ENCODE measurements at places on chromosomes 13 and 19.

- DNase-seq = no peak
These were observed 2.0 kb upstream of the PTOV1 start for GRCh38 chr19:49848938-49849337.

DNA sequence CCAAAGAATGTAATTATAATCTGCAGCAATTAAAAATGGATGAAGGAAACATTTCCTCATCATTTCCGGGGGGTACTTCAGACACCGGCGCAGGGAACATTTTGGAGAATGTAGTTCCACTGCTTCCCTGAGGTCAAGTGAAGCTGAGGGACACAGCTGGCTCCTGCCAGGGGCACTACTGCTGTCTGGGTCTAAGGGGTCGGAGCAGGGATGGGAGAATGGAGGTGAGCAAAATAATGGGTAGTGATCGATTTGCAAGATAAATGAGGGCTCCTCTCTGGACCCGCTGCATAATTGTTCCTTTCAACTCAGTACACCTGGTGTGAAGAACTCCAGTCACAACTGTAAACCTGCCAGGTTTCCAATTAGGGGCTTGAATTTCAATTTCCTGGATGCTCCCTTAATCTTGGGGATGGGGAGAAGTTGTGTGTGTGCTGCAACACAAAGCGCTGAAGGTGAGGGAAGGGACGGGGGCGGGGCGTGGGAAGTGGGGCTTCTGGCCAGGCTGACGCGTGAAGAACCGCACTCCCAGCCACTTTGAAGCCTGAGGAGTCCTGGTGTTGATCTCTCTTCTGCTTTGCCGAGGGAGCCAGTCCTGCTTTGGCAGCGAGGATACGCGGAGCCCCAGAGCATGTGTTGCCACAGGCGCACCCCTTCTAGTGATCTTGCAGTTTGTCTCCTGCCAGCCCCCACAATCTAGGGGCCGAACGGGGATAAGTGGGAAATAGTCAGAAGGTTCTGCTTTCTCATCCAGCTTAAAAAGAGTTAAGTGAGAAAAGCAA, 57.9 kb upstream of the PCDH8 start:
- DNase-seq = no peak

DNA sequence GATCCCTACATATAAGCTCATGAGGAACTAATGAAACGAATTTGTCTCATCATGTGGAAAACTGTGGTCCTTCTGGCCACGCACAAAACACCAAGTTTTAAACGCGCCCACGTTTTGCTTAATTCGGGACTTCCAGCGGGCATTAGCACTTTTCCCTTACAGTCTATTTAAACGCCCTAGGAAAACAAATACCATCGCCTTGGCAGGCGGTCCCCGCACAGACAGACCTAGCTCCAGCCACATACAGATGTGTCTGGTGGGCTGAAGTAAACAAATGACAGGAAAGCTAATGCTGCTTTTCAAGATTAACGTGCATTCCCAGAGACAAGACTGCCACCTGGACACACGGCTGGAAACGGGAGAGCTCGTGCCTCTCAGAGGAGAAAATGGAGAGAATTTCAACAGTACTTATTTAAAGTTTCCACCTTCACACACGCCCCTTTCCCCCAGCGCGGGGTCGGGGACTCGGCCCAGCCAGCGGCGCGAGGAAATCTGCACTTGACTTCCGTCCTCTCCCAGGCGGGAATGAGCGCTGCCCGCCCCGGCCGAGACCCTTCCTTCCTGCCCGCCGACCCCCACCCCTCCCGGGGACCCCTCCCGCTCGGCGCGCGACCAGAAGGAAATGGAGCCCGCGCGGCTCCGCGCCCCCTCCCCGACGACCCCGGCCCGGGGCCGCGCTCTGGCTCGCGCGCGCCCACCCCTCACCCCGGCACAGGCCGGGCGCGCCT, 931 bp downstream of the USP12 start:
- DNase-seq = peak; percentile 15

GRCh38 chr13:28067491-28067890, 32.9 kb downstream of the FLT3 start:
- no peak for DNase-seq

DNA sequence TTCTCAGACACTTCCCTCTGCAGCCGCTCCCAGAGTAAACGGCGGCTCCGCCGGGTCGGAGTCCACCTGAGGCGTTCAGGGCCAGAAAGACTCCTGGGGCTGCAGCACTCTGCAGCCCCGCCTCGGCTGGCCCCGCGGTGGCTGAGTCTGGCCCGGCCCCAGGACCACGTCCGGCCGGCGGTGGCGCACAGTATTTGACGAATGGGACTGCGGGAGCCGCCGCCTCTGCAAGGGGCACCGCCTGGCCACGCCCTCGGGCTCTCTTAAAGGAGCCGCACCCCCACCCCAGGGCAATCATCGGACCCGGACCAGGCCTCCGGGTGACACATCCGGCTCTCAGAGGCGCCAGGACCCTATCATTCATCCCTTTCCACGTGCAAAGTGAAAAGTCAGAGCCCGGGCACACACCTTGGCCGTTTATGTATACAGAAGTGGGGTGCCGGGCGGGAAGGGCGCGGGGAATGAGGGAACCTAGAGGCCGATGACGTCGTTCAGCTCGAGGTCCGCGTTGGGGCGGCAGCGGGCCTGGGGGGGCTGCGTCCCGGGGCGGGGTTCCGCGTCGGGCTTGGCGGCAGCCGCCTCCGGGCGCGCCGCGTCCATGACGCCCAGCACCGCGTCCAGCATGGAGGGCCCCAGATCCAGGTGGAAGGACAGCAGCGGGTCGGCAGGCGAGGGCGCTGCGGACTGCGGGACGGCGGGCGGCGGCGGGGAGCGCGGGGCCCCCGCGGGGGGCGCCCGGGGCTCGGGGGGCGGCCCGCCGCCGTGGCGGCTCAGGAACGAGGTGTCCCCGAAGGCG, 1.2 kb upstream of the LENG9 start:
- no peak for DNase-seq

- DNase-seq = no peak
These were observed 22.2 kb downstream of the ZNF175 start for GRCh38 chr19:51593138-51593890.

GRCh38 chr13:70253411-70253810, 145.2 kb upstream of the KLHL1 start:
- no peak for DNase-seq

DNA sequence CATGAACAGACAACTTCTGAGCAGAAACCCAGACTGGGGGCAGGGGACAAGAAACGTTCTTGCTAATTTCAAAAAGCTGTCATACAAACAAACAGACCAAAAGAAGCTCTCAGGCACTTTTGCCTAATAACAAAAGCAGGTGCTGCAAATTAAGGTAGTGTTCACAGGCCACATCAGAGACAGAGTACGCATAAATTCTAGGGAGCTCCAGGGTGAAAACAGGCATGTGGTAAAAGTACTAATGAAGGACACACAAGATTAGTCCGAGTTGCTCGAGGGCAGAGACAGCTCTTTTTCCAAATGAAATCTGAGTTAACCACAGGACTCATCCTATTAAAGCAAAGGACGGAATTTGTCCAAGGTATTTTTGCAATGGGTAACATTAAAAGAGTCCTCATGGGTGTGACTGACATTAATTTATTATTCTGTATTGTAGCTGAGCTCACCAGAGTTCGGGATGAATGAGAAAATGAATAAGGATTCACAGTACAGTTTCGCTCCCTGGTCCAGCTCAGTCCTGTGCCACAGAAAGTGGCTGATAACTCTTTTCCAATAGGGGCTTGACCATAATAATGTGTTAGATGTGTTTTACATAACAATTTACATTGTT, 197.3 kb downstream of the LHFPL6 start:
- no peak for DNase-seq

DNA sequence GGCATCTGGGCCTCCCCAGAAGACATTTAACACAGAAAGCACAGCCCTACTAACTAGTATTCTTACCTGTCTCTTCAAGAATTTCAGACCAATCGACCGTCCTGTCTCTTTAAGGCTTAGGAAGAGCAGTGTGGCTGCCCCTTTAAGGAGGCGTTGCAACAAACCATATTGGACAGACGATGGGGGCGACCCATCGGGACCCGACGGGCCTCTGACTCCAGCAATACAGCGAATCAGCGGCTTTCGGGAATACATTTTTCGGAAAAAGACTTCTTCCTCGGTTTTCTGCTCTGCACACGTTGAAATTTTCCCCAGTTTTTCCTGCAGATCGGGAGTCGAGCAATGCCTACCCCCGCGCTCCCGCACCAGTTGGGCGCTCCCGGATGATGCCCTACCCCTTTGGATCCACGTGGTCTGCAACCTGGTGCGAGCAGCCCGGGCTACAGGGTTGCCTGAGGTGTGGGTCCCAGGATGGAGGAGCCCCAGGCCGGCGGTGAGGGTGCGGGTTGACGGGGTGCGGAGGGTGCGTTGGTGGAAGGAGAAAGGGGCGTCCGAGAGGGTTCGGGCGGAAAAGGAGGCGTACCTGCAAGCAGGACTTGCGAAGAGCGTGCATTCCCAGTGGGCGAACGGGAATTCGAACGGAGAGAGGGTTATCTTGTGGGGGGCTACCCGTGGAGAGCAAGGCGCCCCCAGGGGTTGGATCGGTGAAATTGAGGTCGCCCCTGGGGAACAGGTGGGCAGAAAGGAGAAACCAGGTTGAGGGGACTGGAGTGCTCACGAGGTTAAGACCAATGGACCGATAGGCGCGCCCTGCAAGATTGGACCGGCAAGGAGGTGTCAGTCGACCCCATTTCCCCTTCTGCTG, at the start of gene POLR1G:
POLR1G (plus strand) TSS at position 419 of the 865 bp plus-strand sequence; CDS start at position 472, 53 bp downstream.
- DNase-seq = peak; percentile 40

DNA sequence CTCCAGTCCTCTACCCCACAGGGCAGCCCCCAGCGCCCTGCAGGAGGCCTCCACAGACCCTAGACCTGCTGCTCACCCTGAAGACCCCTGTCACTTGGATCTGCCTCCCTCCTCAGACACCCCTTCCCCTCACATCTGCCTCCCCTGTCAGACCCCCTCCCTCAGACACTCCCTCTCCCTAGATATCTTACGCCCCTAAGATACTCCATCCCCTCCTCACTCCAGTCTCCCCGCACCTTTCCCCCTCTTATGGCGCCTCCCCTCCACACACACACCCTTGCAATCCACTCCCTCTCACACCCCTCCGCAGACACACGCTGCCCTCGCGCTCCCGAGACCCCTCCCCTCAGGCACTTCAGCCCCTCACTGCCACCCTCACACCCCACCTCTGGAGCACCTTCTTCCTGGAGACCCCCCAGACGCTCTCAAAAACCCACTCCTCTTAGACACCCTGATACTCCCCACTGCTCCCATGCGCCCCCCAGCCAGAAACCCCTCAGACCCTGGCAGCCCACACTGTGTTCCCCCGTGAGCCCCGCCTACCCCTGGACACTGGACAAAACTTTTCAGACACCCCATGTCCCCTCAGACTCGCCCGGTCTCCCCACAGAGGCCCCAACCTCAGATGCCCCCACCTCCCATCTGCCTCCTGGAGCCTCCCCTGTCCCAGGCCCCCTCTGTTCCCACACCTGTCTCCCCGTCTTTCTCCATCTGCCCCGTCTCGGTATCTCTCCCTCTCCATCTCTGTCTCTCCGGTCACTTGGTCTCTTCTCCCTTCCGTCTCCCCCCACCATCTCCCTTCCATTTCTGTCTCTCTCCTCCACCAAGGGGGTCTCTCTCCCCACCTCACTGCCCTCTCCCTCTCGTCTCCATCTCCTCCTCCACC, 14.5 kb downstream of the ERFL start:
- DNase-seq = no peak

All from activated naive CD4-positive, alpha-beta T cell (primary cell).